ENCODE measurements at places on chromosomes 7 and 10. TPM values are rescaled to one million over a fixed set of nuclear protein-coding genes. Genes with fewer than 3 reads are reported as not detected.

The CFAP58 gene
- 0.33 TPM for total RNA-seq

The TMEM60 gene
- total RNA-seq = 24.4 TPM

The PNLIPRP1 gene
- total RNA-seq = not detected

The CFAP70 gene
- total RNA-seq = 1.3 TPM

The OR9A2 gene
- not detected for total RNA-seq

The UNCX gene
- total RNA-seq = not detected

The CALHM1 gene
- not detected for total RNA-seq

The RPP38 gene
- 15.4 TPM for total RNA-seq

The HPSE2 gene
- total RNA-seq = 0.51 TPM
